ENCODE measurements at places on chromosomes 5 and 9. TPM values are rescaled to one million over a fixed set of nuclear protein-coding genes. Genes with fewer than 3 reads are reported as not detected.

- DNase-seq = no peak
- H3K36me3 ChIP-seq = peaks cover 10% of the 10 kb centered on the region
- H3K27ac ChIP-seq = no peak overlapping the region
- H3K27me3 ChIP-seq = no peaks in the 10 kb centered on the region
- H3K4me1 ChIP-seq = no peaks in the 10 kb centered on the region
Observed at GRCh38 chr5:151469992-151470391, 22.6 kb downstream of the SLC36A1 start.

DNA sequence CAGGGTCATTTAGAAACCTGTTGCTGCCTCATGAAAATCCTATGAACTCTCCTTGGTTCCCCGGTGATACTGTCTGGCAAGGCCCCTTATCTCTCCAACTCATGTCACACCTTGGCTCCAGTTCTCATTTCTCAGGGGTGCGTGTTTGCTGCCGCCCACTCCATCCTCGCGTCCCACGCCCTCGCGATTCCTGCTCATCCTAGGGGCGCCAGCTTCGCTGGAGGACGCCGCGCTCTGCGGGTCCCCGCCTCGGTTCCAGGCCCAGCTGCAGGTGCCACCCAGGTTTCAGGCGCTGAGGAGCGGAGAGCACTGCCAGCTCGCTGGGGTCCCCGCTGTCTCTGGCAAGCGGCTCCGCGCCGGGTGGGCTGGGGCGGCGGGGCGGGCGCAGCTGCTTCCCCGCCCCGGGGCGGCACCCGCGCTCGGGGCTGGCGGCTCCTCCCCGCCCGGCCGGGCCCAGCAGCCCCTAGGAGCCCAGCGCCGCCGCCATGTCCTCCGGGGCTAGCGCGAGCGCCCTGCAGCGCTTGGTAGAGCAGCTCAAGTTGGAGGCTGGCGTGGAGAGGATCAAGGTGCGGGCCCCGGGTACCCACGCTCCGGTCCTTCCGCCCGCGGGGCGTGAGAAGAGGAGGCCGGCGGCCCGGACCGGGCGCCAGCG lies at the start of gene GNG10:
Gene GNG10 (plus strand): TSS at position 456 of the 652 bp plus-strand sequence. CDS start 30 bp downstream, at position 486.
- H3K36me3 ChIP-seq = peaks cover 13% of the 10 kb centered on the region
- no peaks in the 10 kb centered on the region for H3K27me3 ChIP-seq
- H3K4me3 ChIP-seq = peak within 1 kb of the TSS; percentile 98
- peaks cover 18% of the 10 kb centered on the region for H3K4me1 ChIP-seq
- peak within 1 kb of the TSS; percentile 95 for H3K27ac ChIP-seq
- DNase-seq = peak; percentile 75

Gene SH3PXD2B
- 38.4 TPM for total RNA-seq

DNA sequence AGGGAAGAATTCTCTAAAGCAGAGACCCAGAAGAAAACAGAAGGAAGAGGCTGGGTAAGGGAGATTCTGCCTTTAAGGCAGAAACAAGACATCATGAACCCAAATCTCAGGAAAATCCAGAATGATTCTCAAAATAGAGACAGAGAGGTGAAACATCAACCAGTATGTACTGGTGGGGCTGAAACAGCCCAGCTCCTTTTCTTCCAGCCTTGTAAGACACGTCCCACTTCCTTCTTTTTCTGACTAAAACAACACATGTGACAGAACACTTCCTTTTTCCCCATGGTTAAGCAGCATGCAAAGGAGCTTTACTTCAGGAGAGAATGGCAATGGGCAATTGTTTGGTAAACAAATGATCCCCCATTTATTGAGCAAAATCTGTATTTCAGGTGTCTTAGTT lies 230.8 kb upstream of the NR4A3 start:
- H3K36me3 ChIP-seq = no peaks in the 10 kb centered on the region
- no peak overlapping the region for H3K4me3 ChIP-seq
- DNase-seq = no peak
- H3K27me3 ChIP-seq = no peaks in the 10 kb centered on the region
- H3K4me1 ChIP-seq = no peaks in the 10 kb centered on the region

- H3K36me3 ChIP-seq = no peaks in the 10 kb centered on the region
- no peak for DNase-seq
- H3K27ac ChIP-seq = no peak overlapping the region
- peaks cover 17% of the 10 kb centered on the region for H3K4me1 ChIP-seq
- no peak overlapping the region for H3K4me3 ChIP-seq
Observed at GRCh38 chr9:70137577-70137976, 93.9 kb downstream of the MAMDC2 start.

Gene LRRTM2
- 4.6 TPM for total RNA-seq

DNA sequence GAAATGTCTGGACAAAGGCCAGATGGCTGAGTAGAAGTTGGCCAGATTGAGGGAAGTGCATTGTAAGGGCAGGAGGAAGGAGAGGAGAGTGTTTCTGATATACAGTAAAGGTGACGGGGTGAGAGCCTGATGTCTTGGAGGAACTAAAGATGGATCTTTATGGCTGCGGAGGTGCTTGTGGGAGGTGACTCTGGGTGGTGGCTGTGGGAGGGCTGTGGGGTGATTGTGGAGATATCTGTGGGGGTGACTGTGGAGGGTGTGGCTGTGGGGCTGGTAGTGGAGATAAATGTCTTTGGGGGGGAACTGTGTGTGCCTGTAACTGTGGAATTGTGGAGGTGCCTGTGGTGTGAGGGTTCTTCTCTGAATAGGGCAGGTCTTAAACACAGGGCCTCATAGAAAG lies 121.4 kb downstream of the CMYA5 start:
- no peak overlapping the region for H3K4me3 ChIP-seq
- peaks cover 4% of the 10 kb centered on the region for H3K4me1 ChIP-seq
- H3K27ac ChIP-seq = no peak overlapping the region
- no peak for DNase-seq
- peaks cover 7% of the 10 kb centered on the region for H3K27me3 ChIP-seq

DNA sequence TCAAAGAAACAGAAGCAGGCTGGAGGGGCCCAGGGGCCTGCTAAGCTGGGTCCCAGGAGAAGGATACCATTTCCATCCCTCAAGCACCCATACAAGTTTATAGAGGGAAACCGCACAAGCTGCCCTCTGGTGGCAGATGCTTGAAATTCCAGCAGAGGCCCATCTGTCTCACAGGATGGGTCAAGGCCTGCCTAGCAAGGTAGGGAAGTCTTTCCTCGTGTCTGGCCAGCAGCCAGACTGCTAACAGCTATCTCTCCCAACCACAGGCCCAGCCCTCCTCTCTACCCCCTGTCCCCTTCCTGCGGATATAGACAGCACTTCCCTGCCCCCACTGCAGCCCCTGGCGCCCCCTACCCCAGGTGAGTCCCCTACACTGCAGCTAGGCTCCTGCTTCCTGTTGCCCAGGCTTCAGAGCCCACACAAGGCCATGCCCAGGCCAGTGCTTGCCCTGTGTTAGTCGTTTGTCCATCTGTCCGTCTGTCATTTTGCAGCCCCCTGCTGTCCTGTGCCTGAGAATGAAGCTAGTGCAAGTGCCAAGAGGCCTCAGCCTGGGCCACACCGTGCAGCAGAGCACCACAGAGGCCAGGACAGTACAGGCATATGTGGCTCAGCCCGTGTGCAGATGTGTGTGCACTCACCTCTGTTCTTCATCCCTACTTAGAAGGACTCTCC lies 26.2 kb downstream of the TCF7 start:
- no peaks in the 10 kb centered on the region for H3K27me3 ChIP-seq
- H3K4me3 ChIP-seq = no peak overlapping the region
- DNase-seq = peak; percentile 75
- no peak overlapping the region for H3K27ac ChIP-seq
- H3K36me3 ChIP-seq = peaks cover 7% of the 10 kb centered on the region

DNA sequence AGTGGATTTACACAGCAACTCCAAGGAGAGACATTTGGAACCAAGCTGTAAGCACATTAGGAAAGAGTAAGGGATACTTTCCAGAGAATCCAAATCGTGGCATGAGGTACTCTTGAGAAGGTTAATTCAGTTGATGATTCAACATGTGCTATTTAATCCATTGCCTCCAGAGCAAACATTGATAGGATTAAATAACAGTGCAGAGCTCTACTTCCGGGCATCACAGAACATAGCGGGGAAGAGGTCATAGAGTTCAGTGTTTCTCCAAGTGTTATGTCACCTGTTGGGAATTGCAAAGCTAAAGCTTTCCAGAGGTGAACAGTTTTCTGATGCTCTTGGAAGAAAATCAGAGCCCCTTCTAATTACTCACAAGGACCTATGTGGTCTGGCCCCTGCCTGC lies 127.5 kb downstream of the PPP2R2B start:
- H3K27me3 ChIP-seq = peaks cover 8% of the 10 kb centered on the region
- no peak overlapping the region for H3K4me3 ChIP-seq
- H3K27ac ChIP-seq = no peak overlapping the region
- no peak for DNase-seq
- peaks cover 17% of the 10 kb centered on the region for H3K4me1 ChIP-seq

Gene DRD1
- total RNA-seq = 0.17 TPM

DNA sequence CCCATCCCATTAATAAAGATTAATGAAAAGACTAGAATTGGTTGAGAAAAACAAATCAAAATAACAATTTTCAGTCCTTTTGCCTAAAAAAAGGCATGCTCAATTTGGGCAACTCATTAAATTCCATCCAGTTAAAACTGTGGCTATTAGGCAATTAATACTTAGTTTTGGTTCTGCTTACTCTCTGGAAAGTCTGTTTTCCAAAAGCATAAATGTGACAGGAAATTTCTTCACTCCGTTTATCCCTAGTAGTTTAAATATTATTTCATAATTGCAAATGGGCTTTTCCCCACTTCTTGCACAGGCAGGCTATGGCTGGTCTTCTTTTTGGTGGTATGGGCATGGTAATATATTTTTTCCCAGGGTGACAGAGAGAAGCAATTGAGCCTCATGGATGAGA lies 373.3 kb upstream of the KLF4 start:
- H3K4me1 ChIP-seq = no peaks in the 10 kb centered on the region
- no peak overlapping the region for H3K27ac ChIP-seq
- peaks cover 10% of the 10 kb centered on the region for H3K27me3 ChIP-seq
- no peaks in the 10 kb centered on the region for H3K36me3 ChIP-seq

GRCh38 chr9:76115396-76115795 lies 224.9 kb downstream of the PCSK5 start:
- no peak overlapping the region for H3K27ac ChIP-seq
- H3K27me3 ChIP-seq = no peaks in the 10 kb centered on the region
- DNase-seq = no peak

DNA sequence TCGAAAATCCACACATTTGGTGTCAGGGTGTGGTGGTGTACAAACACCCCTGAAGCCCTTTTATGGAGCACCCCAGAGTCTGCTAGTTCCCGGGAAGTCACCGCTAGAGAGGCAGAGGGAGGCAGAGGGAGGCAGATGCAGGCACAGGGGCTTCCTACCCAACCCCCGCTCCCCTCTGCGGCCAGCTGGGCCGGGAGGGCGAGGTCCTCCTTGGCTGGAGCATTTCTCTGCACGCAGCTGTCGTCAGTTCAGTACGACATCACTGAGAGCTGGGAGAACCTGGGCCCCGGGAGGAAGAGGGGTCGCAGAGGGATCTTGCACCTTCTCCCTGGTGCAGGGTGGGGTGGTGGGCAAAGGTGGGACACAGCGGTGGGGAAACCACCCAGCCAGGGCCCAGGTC lies 15.8 kb upstream of the UBAC1 start:
- no peak for DNase-seq
- no peak overlapping the region for H3K4me3 ChIP-seq
- no peaks in the 10 kb centered on the region for H3K4me1 ChIP-seq
- H3K27me3 ChIP-seq = peaks cover 27% of the 10 kb centered on the region
- H3K36me3 ChIP-seq = no peaks in the 10 kb centered on the region

Data from type B pancreatic cell (in vitro differentiated cells).